ENCODE measurements at places on chromosomes 4 and X.

GRCh38 chr4:3681191-3681590 lies 85.0 kb upstream of the ADRA2C start:
- DNase-seq = no peak

GRCh38 chr4:63607169-63607872 lies 801.9 kb downstream of the TECRL start:
- no peak for DNase-seq

DNA sequence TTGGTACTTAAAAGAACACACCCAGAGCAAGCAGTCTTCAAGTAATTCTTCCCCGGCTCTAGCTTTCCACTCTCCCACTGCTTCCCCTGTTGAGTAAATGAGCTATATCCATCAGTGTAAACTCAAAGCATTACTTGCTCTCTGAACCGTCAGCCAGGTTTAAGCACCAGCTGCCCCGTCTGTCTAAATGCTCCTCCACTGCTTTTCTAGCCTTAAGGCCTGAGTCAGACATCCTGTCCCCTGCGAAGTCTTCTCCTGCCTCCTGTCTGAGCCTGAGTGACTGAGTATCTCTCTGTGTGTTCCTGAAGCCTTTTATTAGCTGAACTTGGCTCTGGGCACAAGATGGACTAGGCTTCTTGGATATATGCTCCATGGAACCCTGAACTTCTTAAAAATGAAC lies 205.1 kb downstream of the STK32B start:
- DNase-seq = no peak

GRCh38 chr4:158170691-158171561 lies 1.9 kb downstream of the GASK1B start:
- peak; percentile 38 for DNase-seq

DNA sequence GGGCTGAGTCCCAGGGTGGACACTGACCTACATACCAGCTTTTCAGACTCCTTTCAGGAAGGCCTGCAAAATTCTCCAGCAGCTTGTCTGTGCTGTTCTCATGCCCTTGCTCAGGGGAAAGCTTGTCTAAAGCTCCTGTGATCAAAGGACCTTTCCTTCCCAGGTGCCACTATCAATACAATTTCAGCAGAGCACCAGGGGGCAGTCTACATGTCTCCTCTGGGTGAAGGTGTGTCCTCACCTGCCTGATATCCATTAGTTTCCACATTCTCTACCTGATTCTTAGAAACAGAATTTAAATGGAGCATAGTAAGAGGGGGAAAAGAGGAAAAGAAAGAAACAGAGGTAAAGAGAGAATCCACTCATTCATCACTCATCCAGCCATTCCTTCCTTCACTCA lies 114.2 kb downstream of the PPARGC1A start:
- DNase-seq = no peak

DNA sequence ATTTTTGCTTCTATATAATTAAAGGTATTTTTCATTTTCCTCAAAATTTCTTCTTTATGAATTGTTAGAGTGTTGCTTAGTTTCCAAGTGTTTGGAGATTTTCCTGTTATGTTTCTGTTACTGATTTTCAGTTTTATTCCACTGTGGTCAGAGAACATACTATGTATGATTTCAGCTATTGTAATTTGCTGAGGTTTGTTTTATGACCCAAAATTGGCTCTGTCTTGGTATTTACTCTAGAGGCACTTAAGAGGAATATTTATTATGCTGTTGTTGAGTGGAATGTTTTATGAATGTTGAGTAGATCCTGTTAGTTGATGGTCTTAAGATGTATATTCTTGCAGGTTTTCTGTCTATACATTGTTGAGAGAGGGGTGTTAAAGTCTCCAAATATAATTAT lies 263.5 kb downstream of the PABPC4L start:
- DNase-seq = no peak

Measured in activated T-cell treated with anti-CD3 and anti-CD28 coated beads, Interleukin-2, amount 50 U/mL, for 72 hours (primary cell).